ENCODE measurements at places on chromosomes 12 and 14. TPM values are rescaled to one million over a fixed set of nuclear protein-coding genes. Genes with fewer than 3 reads are reported as not detected.

KCNK13 gene
- 0.64 TPM for polyA plus RNA-seq

HOXC10 gene
- 0.19 TPM for polyA plus RNA-seq

CCDC77 gene
- 12.0 TPM for polyA plus RNA-seq

LTB4R gene
- 7.2 TPM for polyA plus RNA-seq

SIX1 gene
- polyA plus RNA-seq: 0.12 TPM

KRT83 gene
- 0.03 TPM for polyA plus RNA-seq

TARBP2 gene
- polyA plus RNA-seq: 34.0 TPM

RBP5 gene
- polyA plus RNA-seq: 25.7 TPM

SERPINA9 gene
- not detected for polyA plus RNA-seq

RNASE4 gene
- polyA plus RNA-seq: 37.1 TPM

- no peaks in the 10 kb centered on the region for H3K36me3 ChIP-seq
- H3K27ac ChIP-seq: peak overlapping the region; percentile 2
- H3K4me1 ChIP-seq: peaks cover 2% of the 10 kb centered on the region
- no peak for DNase-seq
- no peak overlapping the region for H3K4me3 ChIP-seq
- H3K27me3 ChIP-seq: no peaks in the 10 kb centered on the region
Measured at GRCh38 chr12:2083008-2083407, 30.2 kb downstream of the CACNA1C start.

GRCh38 chr14:95549656-95550585 is 15.1 kb downstream of the GLRX5 start:
- H3K36me3 ChIP-seq: peaks cover 8% of the 10 kb centered on the region
- no peak for DNase-seq
- no peaks in the 10 kb centered on the region for H3K4me1 ChIP-seq
- no peak overlapping the region for H3K4me3 ChIP-seq
- no peaks in the 10 kb centered on the region for H3K27me3 ChIP-seq
- no peak overlapping the region for H3K27ac ChIP-seq

- H3K36me3 ChIP-seq: no peaks in the 10 kb centered on the region
- H3K27me3 ChIP-seq: no peaks in the 10 kb centered on the region
- no peak for DNase-seq
- no peak overlapping the region for H3K4me3 ChIP-seq
Measured at GRCh38 chr12:93943780-93944179, 204.6 kb upstream of the PLXNC1 start.

- H3K4me3 ChIP-seq: no peak overlapping the region
- H3K4me1 ChIP-seq: no peaks in the 10 kb centered on the region
- peaks cover 21% of the 10 kb centered on the region for H3K36me3 ChIP-seq
- no peak for DNase-seq
Measured at GRCh38 chr12:65217086-65217485, 47.7 kb downstream of the LEMD3 start.

- H3K4me3 ChIP-seq: no peak overlapping the region
- no peaks in the 10 kb centered on the region for H3K4me1 ChIP-seq
- H3K27ac ChIP-seq: no peak overlapping the region
Measured at GRCh38 chr12:106945261-106945851, 10.4 kb upstream of the TMEM263 start.

- no peaks in the 10 kb centered on the region for H3K4me1 ChIP-seq
- H3K27me3 ChIP-seq: no peaks in the 10 kb centered on the region
- no peak overlapping the region for H3K27ac ChIP-seq
- DNase-seq: no peak
Measured at GRCh38 chr12:9156119-9156518, 40.4 kb upstream of the A2M start.

- peaks cover 59% of the 10 kb centered on the region for H3K36me3 ChIP-seq
- no peak overlapping the region for H3K27ac ChIP-seq
- no peak overlapping the region for H3K4me3 ChIP-seq
- H3K4me1 ChIP-seq: peaks cover 35% of the 10 kb centered on the region
- H3K27me3 ChIP-seq: no peaks in the 10 kb centered on the region
Measured at GRCh38 chr12:124426594-124427555, 132.0 kb downstream of the RFLNA start.

DNA sequence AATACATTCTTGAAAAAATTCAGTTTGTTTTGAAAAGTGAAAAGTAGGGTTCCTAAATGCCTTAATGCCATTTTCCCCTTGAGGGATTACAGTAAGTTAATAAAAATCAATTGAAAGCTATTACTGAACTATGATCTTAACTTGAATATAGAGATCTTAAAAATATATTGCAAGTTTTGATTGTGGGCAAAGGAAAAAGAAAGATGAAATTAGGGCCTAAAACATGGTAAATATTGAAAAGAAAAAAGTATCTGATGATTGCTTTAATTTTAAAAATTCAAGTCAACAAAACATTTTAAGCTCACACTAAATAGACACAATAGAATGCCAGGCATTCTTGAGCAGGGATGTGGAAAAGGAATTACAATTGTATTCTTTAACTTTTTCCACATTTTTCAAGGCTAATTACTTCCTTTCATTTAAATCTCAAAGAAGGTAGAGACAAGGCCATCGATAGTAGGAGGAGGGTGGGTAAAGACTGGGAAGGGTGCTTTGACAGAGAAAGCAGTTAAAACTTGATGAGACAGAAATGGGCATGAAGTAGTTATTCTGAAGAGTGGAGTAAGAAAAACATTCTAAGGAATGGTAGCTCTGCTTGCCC is 294.4 kb downstream of the NELL2 start:
- DNase-seq: no peak
- no peaks in the 10 kb centered on the region for H3K27me3 ChIP-seq
- no peaks in the 10 kb centered on the region for H3K36me3 ChIP-seq
- H3K4me3 ChIP-seq: no peak overlapping the region
- no peaks in the 10 kb centered on the region for H3K4me1 ChIP-seq

- H3K36me3 ChIP-seq: no peaks in the 10 kb centered on the region
- no peak overlapping the region for H3K4me3 ChIP-seq
- H3K27ac ChIP-seq: no peak overlapping the region
- H3K4me1 ChIP-seq: peaks cover 25% of the 10 kb centered on the region
- no peaks in the 10 kb centered on the region for H3K27me3 ChIP-seq
Measured at GRCh38 chr12:103838254-103838914, 2.6 kb downstream of the NT5DC3 start.

GRCh38 chr14:93944348-93945069 is 17.4 kb downstream of the FAM181A start:
- no peaks in the 10 kb centered on the region for H3K36me3 ChIP-seq
- H3K27ac ChIP-seq: no peak overlapping the region
- H3K27me3 ChIP-seq: peaks cover 5% of the 10 kb centered on the region
- H3K4me1 ChIP-seq: peaks cover 33% of the 10 kb centered on the region
- DNase-seq: no peak

GRCh38 chr12:75364919-75365318 is 26.0 kb upstream of the GLIPR1L2 start:
- no peaks in the 10 kb centered on the region for H3K36me3 ChIP-seq
- DNase-seq: no peak

DNA sequence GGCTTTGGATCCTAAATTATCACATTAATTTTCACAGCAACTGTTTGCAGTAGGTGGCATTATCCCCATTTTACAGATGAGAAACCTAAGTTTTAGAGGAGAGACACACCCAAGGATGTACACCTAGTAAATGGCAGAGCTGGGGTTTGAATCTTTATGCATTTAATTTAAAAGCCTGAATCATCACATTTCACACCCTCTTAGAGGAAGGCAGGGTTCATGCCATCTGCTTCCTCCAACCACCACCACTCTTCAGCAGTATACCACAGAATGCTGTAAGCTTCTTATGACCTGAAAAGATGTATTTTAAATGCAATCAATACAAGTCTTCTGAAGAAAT is 90.3 kb downstream of the CRADD start:
- H3K4me1 ChIP-seq: no peaks in the 10 kb centered on the region
- DNase-seq: no peak
- no peak overlapping the region for H3K4me3 ChIP-seq
- H3K27ac ChIP-seq: no peak overlapping the region
- no peaks in the 10 kb centered on the region for H3K27me3 ChIP-seq

DNA sequence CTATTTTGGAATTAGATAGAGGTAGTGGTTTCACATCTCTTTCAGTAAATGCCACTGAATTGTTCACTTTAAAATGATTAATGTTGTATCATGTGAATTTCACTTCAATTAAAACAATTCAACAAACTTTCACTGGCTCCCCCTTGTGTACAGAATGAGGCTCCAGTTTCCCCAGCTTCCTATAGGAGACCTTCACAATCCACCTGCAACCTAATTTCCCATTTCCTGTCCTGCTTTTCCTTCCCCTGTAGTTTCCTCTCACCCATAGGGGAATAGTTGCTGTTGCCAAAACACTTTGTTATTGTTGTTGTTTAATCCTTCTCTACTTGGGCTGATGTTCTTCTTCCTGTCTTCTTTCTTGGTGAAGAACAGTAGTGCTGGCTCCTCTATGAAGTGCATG is 59.8 kb downstream of the NPAS3 start:
- no peak overlapping the region for H3K4me3 ChIP-seq
- no peaks in the 10 kb centered on the region for H3K27me3 ChIP-seq
- DNase-seq: no peak
- H3K4me1 ChIP-seq: no peaks in the 10 kb centered on the region
- no peak overlapping the region for H3K27ac ChIP-seq

DNA sequence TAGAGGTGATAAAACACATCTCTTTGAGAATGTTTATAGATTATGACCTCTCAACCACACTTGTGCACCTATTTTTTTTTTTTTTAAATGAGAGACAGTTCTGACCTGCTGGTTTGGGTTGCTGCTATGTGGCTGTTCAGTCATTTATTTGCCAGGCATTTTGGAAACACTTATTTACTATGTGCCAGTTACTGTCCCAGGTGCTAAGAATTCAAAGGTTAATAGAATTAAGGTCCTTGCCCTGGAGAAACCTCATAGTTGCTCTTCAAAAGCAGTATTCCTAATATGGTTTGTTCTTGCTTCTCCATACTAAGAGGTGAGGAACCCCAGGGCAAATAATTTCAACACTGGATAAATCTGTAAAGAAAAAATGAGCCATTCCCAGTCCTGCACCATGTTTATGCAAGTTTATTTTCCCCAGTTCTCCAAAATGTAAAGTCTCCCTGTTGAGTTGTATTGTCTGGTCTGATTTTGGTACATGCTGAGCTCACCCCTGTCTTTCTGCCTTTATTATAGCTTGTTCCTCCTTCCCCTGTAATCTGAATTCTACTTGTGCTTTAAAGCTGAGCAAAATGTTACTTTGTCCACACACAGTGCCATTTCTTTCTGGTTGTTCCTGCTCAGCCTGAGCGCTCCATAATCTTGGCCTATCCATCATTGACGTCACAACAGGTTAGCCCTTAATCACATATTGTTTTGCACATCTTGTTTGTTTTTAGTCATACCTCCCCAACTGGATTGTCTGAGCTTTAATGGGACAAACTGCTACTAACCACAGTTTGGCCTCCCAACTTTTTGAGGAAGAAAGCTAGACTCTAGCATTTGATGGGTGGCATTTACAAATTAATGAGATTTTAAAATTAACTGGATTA is 56.7 kb downstream of the SRGAP1 start:
- no peaks in the 10 kb centered on the region for H3K36me3 ChIP-seq
- no peaks in the 10 kb centered on the region for H3K4me1 ChIP-seq
- H3K4me3 ChIP-seq: no peak overlapping the region
- no peaks in the 10 kb centered on the region for H3K27me3 ChIP-seq
- no peak for DNase-seq

GRCh38 chr12:70068743-70069142 is 174.5 kb upstream of the CNOT2 start:
- H3K4me1 ChIP-seq: no peaks in the 10 kb centered on the region
- no peaks in the 10 kb centered on the region for H3K36me3 ChIP-seq
- H3K27me3 ChIP-seq: no peaks in the 10 kb centered on the region

DNA sequence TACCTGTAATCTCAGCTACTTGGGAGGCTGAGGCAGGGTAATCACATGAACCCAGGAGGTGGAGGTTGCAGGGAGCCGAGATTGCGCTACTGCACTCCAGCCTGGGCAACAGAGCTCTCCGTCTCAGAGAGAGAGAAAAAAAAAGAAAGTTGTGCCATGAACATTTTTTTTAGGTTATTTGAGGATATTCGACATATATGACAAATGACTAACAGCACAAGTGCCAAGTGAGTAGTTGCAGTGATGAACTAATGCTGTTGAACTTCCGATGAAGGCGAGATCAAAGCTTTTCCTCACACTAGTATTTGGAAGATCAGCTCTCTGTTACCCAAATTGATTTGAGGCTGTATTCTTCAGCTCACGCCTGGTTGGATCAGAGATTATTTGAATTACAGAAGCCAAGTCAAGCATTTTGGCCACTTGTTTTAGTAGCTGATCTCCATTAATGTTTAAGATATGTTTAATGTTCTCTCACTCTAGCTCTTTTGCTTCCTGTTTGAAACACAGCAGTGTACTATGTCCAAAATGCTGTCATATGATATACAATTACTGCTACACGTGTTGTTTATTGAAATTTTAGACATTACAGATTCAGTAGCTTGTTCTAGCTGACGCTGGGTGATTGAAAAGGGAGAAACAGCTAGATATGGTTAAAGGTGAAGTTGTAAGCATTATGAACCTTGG is 43.4 kb downstream of the WDR20 start:
- no peak overlapping the region for H3K4me3 ChIP-seq
- no peaks in the 10 kb centered on the region for H3K36me3 ChIP-seq
- H3K27ac ChIP-seq: no peak overlapping the region
- no peaks in the 10 kb centered on the region for H3K4me1 ChIP-seq
- H3K27me3 ChIP-seq: no peaks in the 10 kb centered on the region

DNA sequence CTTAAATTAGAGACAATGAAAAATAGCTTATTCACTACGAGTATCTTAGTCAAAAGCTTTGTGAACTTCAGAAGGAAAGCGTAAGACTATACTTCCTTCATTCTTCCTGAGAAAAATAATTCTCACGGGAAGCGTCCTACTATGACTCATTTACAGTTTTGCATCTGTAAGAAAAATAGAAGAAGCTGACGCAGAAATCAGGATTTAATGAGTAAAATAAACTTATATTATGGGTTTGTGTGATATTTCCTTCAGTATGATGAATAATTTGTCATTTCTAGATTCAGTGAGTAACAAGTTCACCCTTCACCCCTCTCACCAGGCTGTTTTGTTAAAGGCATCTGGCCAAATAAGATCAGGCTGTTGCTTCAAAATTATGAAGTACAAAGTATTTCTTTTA is 17.8 kb upstream of the PDE3A start:
- H3K27ac ChIP-seq: no peak overlapping the region
- H3K4me3 ChIP-seq: no peak overlapping the region
- no peak for DNase-seq
- H3K36me3 ChIP-seq: no peaks in the 10 kb centered on the region

- H3K27me3 ChIP-seq: no peaks in the 10 kb centered on the region
- H3K4me3 ChIP-seq: no peak overlapping the region
- H3K36me3 ChIP-seq: no peaks in the 10 kb centered on the region
- H3K4me1 ChIP-seq: no peaks in the 10 kb centered on the region
- DNase-seq: no peak
Measured at GRCh38 chr12:83985084-83985483, 927.5 kb downstream of the SLC6A15 start.

GRCh38 chr12:115638733-115639647 is 638.5 kb downstream of the MED13L start:
- no peak overlapping the region for H3K27ac ChIP-seq
- no peak overlapping the region for H3K4me3 ChIP-seq
- no peaks in the 10 kb centered on the region for H3K36me3 ChIP-seq
- no peak for DNase-seq
- no peaks in the 10 kb centered on the region for H3K27me3 ChIP-seq

DNA sequence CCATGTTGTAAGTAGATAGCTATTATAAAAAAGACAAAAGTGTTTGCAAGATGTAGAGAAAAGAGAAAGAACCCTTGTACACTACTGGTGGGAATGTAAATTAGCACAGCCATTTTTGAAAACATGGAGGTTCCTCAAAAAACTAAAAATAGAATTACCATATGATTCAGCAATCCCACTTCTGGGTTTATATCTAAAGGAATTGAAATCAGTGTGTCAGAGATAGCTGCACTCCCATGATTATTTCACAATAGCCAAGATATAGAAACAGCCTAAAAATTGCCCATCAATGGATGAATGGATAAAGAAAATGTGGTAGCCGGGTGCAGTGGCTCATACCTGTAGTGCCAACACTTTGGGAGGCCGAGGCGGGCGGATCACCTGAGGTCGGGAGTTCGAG is 9.2 kb downstream of the PSMC6 start:
- H3K27me3 ChIP-seq: no peaks in the 10 kb centered on the region
- H3K4me3 ChIP-seq: no peak overlapping the region
- H3K36me3 ChIP-seq: peaks cover 58% of the 10 kb centered on the region
- no peaks in the 10 kb centered on the region for H3K4me1 ChIP-seq
- H3K27ac ChIP-seq: no peak overlapping the region
